Psoas muscle (tissue), 8 donors: ENCODE measurements at places on chromosomes 1 and 21. TPM values are rescaled to one million over a fixed set of nuclear protein-coding genes. Genes with fewer than 3 reads are reported as not detected.

Gene TAS1R1
- total RNA-seq = not detected

Gene PTAFR
- 1.4 TPM for total RNA-seq

Gene AVPR1B
- not detected for total RNA-seq

Gene FAM151A
- not detected for total RNA-seq

Gene L1TD1
- total RNA-seq = not detected

Gene STMN1
- 11.4 TPM for total RNA-seq

Gene OR6P1
- not detected for total RNA-seq

Gene SLAMF6
- 0.14 TPM for total RNA-seq

Gene LRRN2
- total RNA-seq = 0.95 TPM

Gene NBPF4
- not detected for total RNA-seq

Gene S100A7A
- not detected for total RNA-seq

Gene PRDX6
- total RNA-seq = 529 TPM

Gene BRINP2
- not detected for total RNA-seq

Gene ZMYM4
- total RNA-seq = 25.6 TPM

Gene FAM72B
- 0.38 TPM for total RNA-seq

Gene NTMT2
- not detected for total RNA-seq

Gene KRTAP11-1
- not detected for total RNA-seq

Gene SV2A
- total RNA-seq = 0.17 TPM

Gene ZNF683
- not detected for total RNA-seq

Gene SUMO3
- 50.2 TPM for total RNA-seq

Gene RPRD2
- total RNA-seq = 30.2 TPM

Gene SPATA21
- total RNA-seq = not detected

Gene CENPL
- 2.1 TPM for total RNA-seq
